ENCODE measurements at places on chromosomes 12 and 14.

DNA sequence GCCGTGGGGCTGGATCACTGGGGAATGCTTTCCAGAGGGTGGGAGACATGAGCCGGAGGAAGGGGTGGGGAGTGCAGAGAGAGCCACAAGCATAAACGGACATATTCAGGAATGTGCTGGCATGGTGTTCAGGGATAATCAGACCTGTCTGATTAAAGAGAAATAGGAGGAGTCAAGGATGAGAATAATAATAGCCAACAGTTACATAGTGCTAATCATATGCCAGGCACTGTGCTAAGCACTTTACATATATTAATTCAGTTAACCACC is 43.7 kb downstream of the LTBP2 start:
- no peak for DNase-seq

DNA sequence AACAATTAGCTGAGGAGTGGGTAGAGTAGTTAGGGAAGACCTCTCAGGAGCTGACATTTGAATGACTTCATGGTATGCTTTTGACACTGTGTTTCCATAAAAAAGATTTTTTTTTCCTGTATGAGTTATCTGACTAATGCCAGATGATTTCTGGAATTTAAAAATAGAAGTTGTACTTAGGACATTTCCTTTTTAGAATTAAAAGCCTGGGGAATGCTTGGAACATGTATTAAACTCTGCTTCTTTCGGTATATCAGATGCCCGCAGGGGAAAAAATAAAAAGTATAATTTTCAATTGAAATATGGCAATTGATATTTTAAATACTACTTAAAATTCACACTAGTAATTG is 41.1 kb downstream of the BRMS1L start:
- DNase-seq, result no peak

- no peak for DNase-seq
These were observed 59.9 kb downstream of the MGST1 start for GRCh38 chr12:16407346-16407745.

- no peak for DNase-seq
These were observed 374.6 kb downstream of the MDGA2 start for GRCh38 chr14:47300796-47301195.

- no peak for DNase-seq
These were observed 12.7 kb downstream of the SPTLC2 start for GRCh38 chr14:77603654-77604255.

- DNase-seq, result peak; percentile 27
These were observed 8.8 kb upstream of the A2M start for GRCh38 chr12:9124383-9125031.

- no peak for DNase-seq
These were observed at the start of gene MEG3 for GRCh38 chr14:100825713-100826331. Gene MEG3 (plus strand): TSS chr14:100826118.

DNA sequence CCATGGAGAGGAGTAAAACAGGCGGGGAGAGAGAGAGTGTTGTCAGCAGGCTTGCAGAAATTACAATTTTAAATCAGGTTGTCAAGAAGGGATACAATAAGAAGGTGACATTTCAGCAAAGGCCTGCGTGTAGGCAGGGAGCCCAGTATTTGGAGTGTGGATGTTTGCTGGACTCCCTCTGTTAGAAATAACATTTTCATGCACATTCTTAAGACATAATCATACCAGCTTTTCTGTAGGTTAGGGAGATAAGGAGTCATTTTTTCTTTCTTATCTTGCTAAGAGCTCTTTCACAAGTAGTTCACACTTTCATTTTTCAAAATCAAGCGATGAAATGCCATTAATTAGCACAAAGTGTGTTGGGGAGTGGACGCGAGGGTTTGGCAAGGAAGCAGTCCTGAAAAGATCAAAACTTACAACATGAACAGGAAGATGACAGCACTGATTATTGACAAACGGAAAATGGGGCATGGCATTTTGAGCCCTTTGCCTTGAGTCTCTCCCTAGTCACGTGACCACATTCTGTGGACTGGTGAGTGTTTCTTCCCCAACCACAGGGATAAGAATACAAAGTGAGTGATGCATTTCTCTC is 160.2 kb downstream of the DAD1 start:
- DNase-seq, result no peak

DNA sequence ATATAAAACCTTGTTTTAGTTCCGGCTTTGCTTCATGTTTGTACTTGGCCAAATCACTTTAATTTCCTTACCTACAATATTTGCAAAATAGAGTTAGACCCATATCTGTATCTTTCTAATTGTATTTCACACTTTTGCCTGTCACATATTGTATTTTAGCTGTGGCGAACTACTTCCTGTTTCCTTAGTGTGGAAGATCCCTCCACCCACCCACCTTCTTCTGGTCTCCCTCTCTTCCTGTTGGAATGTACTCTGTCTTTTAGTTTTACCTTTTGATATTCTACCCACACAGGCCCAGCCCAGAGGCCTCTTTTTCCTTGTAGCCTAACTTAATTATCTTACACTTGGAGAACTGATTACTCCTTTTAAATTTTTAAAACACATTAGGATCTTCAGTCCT is 78.2 kb downstream of the SCN8A start:
- DNase-seq, result no peak

DNA sequence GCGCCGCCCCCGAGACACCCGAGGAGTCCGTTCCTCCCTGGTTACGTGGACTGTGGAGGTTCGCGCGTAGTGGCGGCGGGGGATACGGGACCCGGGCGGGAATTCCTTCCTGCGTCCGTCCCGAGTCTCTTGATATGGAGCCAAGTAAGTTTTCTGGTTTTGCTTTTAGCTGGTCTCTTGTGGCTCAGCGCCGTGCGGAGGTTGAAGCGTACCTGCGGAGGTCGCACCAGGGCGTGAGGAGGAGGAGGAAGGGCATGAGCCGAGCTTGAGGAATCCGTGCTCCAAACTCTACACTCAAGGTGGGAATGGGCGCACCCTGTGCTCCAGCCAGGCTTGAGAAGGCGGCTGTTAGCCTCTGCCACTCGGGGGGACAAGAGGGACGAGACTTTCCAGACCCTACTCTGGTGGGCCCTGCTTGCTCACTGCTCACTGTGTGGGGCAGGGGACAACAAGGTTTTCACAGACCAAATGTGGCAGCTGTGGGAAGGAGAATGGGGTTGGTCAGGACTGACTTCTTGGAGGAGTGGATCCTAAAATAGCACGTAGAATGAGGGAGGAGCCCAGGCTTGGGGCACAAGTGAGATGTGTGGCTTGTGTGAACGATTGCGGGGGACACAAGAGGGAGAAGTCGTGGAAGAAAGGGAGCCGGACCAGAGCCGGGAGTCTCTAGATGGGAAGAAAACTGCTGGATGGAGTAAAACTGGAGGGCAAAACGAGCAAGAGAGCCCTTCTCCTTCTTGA is 577 bp downstream of the ATG101 start:
- no peak for DNase-seq

GRCh38 chr12:117092511-117092780 is 6.8 kb downstream of the TESC start:
- no peak for DNase-seq

DNA sequence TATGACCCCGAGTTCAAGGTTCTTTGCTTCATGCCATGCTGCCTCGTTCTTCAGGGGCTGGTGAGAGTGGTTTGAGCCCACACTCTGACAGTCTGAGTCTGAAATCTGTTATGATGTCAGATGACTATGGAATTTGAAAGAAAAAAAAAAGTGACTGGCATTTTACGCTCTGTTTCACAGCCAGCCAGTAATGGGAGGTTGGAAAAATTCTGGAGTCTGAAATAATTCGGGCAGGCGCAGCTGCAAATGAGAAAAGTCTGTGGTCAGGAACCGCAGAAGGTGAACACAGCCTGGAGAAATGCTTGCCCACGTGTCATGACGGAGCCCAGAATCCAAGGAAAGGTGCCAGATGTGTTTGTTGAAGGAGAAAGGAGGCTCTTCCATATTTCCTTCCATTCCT is 269.8 kb upstream of the PWP1 start:
- DNase-seq, result no peak

DNA sequence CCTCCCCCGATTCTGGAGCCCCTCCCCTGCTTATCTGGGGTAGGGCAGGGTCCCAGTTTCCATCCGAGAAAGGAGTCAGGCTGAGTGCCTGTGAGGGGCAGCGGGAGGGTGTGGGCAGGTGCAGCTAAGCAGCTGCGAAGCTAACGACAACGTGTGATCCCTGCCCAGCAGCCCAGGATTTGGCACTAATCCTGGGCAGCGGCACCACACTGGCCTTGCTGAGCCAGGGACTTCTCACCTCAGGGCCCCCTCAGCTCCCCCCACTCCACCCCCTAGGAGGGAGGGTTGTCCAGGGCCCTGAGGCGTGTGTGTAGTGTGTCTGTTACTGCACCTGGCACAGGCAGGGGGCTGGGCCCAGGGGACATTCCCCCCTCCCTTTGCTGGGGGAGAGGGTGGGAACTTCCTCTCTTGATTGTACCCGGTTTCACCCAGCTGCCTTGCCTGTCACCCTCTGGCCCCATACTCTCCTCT is 1.8 kb downstream of the SMIM41 start:
- peak; percentile 49 for DNase-seq

DNA sequence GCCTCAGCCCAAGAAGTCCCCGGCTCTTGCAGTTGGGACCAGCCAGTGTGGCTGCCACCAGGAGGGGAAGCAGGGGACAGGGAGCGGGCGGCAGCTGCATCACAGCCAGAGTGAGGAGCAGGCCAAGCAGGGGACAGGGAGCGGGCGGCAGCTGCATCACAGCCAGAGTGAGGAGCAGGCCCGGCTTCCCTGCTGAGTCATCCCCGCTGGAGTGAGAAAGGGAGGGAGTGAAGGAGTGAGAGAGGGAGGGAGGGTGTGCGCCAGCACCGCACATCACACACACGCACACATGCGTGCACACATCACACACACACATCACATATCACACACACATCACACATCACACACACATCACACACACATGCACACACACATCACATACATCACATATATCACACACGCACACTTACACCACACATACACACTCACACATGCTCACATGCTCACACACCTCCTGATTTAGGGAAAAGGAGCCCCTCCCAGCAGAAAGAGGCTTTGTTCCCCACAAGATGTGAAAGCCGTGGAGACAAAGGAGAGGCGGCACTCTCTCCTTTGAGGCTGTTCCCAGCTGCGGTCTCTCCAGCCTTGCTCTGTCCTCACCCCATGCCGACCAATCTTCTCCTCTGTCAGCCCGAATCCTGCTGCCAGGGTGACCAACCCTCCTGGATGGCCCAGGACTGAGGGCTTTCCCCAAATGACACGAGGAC is 16.7 kb upstream of the ZDHHC22 start:
- DNase-seq, result peak; percentile 77

DNA sequence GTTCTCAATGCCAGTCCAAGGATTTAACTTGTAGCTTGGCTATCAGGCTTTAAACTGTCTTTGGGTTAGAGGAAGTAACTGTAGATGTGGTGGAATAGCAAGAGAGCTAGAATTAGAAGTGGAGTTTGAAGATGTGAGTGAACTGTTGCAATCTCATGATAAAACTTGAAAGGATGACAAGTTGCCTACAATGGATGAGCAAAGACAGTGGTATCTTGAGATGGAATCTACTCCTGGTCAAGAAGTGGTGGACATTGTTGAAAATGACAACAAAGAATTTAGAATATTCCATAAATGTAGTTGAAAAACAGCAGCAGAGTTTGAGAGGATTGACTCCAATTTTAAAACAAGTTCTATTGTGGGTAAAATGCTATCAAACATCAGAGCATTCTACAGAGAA is 199.0 kb downstream of the DUSP6 start:
- no peak for DNase-seq

- no peak for DNase-seq
These were observed 36.3 kb downstream of the DTX1 start for GRCh38 chr12:113092607-113093408.

DNA sequence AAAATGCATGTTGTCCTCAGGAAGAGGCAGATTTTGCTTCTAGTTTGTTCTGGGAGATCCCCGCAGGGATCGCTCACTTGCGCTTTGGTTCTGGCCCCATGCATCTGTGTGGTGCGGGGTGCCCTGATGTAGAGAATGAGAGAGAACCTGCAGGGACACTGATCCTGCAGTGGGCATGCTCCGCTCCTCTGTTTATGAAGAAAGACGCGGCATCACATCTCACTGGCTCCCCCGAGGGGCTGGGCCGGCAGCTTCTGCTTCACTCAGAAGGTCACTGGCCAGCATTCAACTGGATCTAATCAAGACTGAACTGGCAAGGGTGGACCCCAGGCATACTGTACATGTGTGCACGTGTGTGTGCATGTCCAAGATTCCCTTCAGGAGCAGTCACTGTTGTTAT is 164.2 kb downstream of the CALM1 start:
- DNase-seq, result no peak

DNA sequence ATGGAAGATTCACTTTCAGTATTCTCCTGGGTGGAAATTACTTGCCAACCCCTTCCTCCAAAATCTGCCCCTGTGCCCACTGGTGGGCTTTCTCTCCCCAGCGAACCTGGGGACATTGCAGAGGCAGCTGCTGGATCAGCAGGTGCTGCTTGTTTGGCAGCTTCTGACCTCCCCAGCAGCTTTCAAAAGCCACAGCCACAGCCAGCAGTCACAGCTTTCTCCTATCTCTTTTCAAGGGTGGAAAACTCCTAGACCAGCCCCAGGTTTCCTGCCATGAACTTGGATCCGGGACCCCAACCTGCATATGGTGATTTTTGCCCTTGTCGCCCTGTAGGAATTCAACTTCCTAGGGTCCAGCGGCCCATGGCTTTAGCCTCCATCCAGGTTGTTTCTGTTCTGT is 330.8 kb downstream of the ADAMTS20 start:
- DNase-seq, result no peak
